Right ventricle myocardium superior (tissue), 1 donor: ENCODE measurements at places on chromosomes 5 and 9.

DNA sequence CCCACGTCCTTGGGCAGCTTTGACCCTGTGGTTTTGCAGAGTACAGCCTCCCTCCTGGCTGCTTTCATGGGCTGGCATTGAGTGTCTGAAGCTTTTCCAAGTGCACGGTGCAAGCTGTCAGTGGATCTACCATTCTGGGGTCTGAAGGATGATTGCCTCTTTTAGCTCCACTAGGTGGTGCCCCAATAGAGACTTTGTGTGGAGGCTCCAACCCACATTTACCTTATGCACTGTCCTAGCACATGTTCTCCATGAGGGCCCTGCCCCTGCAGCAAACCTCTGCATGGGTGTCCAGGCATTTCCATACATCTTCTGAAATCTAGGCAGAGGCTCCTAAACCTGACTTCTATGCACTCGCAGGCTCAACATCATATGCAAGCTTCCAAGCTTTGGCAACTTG, 644.2 kb upstream of the CDH9 start:
- no peak for DNase-seq

- no peak for DNase-seq
Measured at GRCh38 chr9:18890372-18890771, 142.6 kb downstream of the SAXO1 start.

DNA sequence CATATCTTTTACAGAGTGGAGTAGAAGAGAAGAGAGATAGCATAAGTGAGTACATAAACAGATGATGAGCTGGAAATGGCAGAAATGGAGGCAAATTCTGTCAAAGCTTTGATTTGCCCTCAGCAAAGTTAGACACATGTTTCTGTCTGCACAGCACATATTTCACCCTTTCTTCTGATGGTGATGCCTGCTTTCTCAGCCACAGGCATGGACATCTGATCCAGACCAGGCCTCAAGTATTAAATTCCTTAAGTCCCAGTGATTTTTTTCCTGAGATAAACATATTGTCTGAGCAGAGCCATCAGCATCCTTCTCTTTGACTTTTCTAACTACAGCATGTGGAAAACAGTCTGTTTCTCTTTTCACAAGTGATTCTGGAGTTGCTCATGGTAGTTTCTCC, 409.8 kb downstream of the MAN2A1 start:
- DNase-seq: no peak

GRCh38 chr9:131174681-131175239, 49.4 kb downstream of the NUP214 start:
- DNase-seq: no peak

DNA sequence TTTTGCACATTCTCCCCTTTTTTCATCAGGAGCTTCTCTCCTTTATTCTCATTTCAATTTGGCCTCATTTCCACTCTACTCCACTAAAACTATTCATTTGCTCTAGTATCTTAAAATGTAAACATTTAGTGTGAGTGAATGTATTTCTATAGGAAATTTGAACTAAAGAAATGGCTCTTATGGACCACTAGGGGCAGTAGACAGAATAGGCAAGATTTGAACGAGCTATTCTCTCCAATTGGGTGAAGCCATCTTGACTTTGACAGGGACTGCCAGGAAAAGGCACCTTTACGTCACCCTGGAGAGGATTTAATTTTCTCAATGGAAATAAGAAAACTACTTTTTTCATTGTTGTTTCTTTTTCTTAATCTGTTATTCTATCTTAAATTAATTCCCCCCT, 666.3 kb downstream of the DNAH5 start:
- DNase-seq: no peak
